ELF-1 (cell line): ENCODE measurements at places on chromosomes 3 and 15.

- peak; percentile 30 for DNase-seq
These were observed 1.2 kb downstream of the DUOX2 start for GRCh38 chr15:45112591-45113379.

GRCh38 chr3:53890726-53891475, 758 bp downstream of the SELENOK start:
- DNase-seq: peak; percentile 58

- DNase-seq: no peak
These were observed 153.7 kb upstream of the ABI3BP start for GRCh38 chr3:101146946-101147345.

- DNase-seq: no peak
These were observed 985.7 kb downstream of the TUSC7 start for GRCh38 chr3:117695321-117695720.

GRCh38 chr3:11386465-11387113, 114.4 kb downstream of the ATG7 start:
- no peak for DNase-seq

DNA sequence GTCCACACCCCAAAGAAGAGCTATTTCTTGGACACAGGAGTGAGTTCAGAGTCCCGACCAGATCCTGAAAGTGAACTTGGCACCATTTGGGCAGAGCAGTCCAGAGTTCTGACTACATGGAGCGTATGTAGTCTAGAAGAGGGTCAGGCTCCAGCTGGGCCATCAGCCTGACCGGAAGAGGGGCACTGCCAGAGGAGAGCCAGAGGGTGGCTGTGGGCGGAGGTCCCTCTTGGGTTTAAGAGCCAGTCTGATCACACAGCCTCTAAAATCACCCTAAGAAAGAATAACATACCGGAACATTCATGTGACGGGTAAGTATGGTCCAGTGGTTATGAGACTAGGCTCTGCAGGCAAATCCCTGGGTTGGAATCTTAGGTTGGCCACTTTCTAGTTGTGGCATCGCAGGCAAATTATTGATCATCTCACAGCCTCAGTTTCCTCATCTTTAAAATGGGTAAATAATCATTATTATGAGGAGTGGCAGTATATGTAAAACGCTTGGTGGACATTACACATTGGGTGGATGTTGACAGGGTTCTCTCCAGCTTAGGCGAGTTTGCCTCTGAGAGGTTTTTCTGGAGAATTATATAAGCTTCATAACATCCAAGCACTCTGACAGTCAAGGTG, 2.1 kb upstream of the RAP2B start:
- DNase-seq: no peak

- no peak for DNase-seq
These were observed 230.0 kb downstream of the ERC2 start for GRCh38 chr3:56238299-56238698.

DNA sequence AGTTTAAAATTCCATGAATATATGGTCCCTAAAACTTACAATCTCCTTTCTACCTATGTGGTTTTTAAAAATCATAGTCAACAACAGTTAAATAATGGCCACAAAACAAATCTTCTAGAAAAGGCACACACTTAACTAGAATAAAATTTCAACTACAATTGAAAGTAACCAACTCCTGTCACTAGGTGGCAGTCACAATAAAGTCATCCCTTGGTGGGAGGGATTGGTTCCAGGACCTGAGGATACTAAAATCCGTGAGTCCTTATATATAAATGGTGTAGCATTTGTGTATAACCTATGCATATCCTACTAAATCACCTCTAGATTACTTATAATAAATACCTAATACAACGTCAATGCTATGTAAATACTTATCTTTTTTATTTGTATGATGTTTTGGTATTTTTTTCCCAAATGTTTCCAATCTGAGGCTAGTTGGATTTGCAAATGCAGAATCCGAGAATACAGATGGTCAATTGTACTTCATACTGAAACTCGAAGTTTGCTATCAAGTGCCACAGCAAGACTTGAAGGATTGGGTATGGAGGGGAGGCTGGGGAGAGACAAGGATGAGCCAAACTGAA, 172.6 kb downstream of the FMN1 start:
- no peak for DNase-seq

DNA sequence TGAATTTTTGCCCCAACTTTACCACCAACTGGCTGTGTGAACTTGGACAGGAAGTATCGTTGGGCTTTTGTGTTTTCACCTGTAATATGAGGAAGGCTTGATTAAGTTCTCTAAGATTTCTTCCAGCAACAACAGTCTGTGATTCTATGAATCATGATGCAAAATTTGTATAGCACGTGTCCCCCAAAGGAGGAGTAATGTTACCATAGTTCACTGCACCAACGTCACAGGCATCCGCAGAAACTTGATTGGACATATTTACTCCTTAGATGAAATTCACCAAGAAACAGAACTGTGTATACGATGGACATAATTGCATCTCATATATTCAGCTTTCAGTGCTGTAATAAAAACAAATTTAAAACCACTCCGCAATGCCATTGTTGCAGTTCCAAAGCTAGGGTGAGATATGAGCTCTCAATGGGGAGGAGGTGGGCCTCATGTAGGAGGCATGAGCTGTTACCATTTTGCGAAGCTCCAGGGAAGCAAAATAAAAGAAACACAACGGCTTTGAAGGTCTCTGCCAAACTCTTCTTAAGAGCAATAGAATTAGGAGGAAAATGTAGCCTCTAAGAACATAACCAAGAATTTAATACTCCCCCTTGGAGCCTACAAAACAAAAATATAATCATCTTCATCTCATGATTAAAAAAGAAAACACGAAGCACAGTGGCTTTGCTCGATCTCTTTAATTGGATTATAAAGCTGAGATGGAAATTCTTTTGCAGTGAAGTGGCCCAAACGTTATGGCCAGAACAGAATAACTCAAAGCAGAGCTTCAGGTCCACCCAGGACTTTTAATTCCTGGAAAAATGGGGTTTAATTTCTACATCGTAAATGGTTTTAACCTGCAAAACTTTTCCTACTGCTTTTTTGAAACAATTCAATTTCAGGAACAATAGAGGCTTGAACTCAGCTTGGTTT, 80.7 kb downstream of the CHST2 start:
- no peak for DNase-seq

DNA sequence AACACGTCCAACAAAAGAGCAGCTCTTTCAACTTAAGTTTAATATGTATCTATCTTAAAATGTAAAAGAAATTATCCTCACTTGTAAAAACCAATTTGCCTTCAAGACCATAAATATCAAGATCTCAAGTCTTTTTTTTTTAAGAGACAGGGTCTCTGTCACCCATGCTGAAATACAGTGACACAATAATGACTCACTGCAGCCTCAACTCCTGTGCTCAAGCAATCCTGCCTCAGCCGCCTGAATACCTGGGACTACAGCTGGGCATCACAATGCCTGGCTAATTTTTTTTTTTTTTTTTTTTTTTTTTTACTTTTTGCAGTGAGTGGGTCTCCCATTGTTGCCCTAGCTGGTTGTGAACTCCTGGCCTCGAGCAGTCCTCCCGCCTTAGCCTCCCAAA, 26.0 kb downstream of the ACAP2 start:
- no peak for DNase-seq

DNA sequence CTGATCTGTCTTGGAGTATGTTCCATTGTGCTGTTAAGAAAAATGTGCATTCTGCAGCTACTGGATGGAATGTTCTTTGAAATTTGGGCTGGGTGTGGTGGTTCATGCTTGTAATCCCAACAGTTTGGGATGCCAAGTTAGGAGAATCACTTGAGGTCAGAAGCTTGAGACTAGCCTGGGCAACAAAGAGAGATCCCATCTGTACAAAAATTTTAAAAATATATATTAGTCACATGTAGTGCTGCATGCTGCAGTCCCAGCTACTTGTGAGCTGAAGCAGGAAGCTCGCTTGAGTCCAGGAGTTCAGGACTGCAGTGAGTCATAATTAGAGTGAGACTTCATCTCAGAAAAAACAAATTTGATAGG, 62.8 kb upstream of the PLSCR4 start:
- DNase-seq: no peak

DNA sequence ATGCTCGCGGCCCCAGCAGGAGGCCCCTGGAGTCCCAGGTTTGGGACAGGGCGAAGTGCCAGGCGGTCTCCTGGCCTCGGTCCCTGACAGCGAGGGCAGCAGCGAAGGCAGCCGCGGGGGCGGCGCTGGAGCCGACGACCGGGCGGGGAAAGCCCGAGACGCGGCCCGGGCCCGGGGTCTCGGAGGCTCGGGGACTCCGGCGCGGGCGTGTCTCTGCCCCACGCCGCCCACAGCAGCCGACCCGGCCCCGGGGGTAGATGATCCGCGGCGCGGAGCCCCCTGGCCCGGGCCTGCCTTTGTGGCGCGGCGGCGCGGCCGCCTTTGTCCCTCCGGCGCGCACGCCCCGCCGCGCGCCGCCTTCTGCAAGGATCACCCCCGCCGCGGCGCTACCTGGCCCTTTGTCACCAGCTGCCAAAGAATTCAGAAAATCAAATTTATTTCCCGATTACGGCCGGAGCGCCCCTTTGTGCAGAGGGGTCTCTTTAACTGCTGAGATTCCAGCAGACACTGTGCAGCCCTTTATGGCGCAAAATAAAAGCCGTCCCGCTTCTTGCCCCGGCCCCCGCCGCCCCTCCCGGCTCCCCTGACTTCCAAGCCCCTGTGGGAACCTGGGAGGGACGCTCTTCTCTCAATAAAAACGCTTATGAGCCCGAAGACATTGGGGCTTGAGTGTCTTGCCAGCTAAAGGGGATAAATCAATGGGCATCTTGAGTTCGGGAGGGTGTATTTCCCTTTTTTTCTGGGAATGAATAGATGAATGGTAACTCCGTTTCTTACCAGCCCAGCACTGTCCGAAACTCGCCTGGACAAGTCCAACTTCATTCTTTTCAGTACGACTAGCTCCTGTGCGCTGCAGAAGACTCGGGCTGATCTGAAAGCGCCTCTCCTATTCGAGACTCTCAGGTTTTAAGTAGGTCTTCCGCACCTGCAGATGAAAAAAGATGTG, 68.4 kb downstream of the HES1 start:
- peak; percentile 56 for DNase-seq

GRCh38 chr15:61038387-61038786, 190.7 kb downstream of the RORA start:
- no peak for DNase-seq

DNA sequence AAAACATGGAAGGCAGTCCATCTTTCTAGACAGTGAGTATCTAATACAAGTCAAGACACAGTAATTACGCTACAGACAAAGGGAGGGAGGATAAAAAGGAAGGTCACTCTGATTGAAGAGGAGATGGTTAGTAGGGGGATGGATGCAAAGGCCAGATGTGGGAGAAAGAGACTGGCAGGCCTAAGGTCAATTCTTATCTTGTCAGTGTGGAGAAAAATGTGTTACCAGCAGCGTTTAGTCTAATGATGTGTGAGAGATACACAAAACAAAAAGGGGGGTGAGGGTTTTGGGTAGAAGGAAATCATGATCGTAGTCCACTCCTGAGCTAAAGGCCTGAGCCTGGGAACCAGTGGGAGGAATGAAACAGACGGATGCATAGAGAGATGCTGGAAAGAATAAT, 46.7 kb downstream of the RFTN1 start:
- DNase-seq: no peak

DNA sequence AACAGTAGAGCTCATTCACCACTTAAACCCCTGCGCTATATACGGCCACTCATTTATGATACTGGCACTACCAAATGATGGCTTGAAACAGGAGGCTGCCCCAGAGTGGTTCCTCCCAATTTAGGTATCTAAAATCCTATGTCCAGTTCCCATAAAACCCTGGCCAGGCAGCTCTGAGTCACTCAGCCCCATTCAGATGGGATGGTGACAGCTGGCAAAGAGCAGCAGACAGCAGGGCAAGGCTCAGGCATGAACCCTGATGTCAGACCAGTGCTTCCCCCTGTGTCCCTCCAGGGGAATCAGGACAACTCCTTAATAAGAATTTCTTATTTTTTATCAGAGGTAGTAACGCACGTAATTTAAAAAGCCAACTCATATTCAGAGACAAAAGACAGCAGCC, 77.2 kb upstream of the RNU6-1 start:
- DNase-seq: no peak

DNA sequence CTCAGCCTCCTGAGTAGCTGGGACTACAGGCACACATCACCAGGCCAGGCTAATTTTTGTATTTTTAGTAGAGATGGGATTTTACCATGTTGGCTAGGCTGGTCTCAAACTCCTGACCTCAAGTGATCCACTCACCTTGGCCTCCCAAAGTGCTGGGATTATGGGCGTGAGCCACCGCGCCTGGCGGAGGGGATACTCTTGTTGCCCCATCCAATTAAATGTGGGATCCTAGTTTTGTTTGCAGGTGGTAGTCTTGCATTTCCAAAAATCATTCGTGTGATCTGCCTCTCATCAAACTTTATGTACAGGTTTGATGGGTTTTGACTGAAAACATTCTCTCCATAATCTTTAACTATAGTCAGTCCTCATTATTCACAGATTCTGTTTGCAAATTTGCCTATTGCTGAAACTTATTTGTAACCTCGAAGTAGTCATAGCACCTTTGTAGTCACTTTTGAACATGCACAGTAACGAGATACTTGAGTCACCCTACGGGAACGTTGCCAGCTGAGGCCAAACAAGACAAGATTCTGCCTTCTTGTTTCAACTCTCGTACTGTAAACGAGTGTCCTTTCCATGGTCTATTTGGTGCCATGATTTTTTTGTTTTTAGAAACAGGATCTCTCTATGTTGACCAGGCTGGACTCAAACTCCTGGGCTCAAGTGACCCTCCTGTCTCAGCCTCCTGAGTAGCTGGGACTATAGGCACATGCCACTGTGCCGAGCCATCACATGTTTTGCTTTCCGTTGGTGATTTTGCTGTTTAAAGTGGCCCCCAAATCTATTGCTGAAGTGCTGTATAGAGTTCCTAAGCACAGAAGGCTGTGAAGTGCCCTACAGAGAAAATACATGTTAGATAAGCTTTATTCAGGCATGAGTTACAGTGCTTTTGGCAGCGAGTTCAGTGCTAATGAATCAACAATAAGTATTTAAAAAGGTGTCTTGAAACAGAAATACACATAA, 8.1 kb upstream of the MAPK6 start:
- no peak for DNase-seq

- no peak for DNase-seq
These were observed 5.9 kb upstream of the FURIN start for GRCh38 chr15:90862487-90862886.

GRCh38 chr15:48940508-48940907, 23.2 kb downstream of the SHC4 start:
- DNase-seq: no peak

- peak; percentile 7 for DNase-seq
These were observed 656.6 kb upstream of the ADAMTS9 start for GRCh38 chr3:65344444-65344843.

- no peak for DNase-seq
These were observed 106.3 kb downstream of the ZBTB20 start for GRCh38 chr3:115040673-115041286.

- no peak for DNase-seq
These were observed 12.8 kb downstream of the LRRC28 start for GRCh38 chr15:99264125-99264524.
